ENCODE measurements at places on chromosomes 2 and 18.

DNA sequence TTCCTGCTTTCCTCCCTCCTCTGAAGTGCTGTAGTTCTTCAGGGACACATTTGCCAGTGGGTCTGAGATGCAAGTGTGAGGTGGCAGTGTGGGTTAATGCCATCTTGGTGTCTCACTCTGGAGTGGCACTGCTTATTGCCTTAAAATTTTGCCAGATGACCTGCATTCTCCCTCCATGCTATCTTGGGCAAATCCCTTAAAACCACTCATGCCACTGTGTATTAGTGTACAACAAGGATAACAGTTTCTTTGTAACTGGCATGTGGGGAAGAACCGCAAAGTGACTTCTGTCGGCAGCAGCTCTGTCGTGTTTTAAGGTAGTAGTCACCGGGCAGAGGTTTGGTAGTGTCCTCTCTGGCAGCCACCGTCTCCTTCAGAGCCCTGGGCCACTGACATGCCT, 124.2 kb downstream of the NEDD4L start:
- DNase-seq: no peak

- peak; percentile 90 for DNase-seq
These were observed 96.0 kb upstream of the TTC39C start for GRCh38 chr18:23918395-23919032.

GRCh38 chr2:58377181-58377580, 136.1 kb upstream of the FANCL start:
- DNase-seq: no peak

- DNase-seq: no peak
These were observed 109.1 kb downstream of the RTP5 start for GRCh38 chr2:241978670-241979069.

DNA sequence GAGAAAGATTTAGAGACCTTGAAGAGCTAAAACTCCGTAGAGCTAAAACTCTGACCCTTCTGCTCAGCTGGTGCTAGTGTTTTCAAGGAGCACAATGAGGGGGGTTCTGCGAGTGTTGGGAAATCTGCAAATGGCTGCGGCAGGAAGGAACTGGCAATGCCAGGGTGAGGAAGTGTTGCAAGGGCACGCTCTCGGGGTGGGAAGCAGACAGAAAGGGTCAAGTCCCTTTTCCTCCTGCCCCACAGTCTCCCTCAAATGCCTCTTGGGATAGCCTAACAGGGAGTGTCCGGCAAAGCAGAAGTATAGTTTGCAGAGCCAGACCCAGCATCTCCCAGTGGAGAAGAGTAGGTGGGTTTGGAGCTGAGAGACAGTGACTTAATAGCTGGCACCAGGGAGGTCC, 60.5 kb downstream of the NCAPH start:
- peak; percentile 86 for DNase-seq
